Calu3 (cell line): ENCODE measurements at places on chromosomes 1 and 21. TPM values are rescaled to one million over a fixed set of nuclear protein-coding genes. Genes with fewer than 3 reads are reported as not detected.

- peaks cover 65% of the 10 kb centered on the region for H3K27me3 ChIP-seq
- H3K36me3 ChIP-seq: no peaks in the 10 kb centered on the region
- DNase-seq: peak; percentile 44
- H3K27ac ChIP-seq: peak overlapping the region; percentile 46
- peak overlapping the region; percentile 36 for H3K4me3 ChIP-seq
- H3K4me1 ChIP-seq: peaks cover 17% of the 10 kb centered on the region
Measured at GRCh38 chr1:160911441-160911840, 26.5 kb upstream of the ITLN1 start.

DNA sequence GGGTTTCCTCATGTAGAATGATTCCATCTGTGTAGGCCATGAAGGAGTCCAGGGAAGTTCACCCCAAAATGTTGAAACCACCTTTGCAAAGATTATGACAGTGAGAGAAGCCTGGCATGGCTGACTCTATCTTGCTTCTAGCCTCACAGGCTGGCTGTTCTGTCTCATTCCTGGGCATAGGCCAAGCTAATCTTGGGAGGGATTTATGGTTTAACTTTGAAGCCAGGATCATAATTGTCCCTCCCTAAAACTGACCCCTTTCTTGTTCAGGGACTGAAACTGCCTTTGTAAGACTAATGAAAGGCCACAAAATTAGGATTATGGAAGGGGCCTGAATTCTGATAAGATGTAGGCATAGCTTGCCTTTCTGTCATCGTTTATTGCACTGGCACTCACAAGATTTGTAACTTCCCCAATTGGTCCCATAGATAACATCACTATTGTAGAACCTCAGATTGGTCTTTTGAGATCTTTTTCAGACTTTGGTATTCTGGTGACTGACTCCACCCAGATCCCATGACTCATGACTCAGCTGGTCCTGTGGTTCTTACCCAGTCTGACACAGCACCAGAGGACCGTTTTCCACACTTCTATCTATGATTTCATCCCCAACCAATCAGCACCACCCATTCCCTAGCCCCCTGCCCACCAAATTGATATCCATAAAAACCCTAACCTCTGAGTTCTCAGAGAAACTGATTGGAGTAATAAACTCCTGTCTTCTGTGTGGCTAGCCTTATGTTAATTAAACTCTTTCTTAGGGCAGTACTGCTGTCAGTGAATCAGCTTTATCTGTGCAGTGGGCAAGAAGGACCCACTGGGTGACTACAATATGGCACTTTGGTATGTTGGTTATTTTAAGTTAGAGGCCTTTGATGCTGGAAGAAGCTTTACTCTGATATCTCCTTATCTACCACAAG lies 13.6 kb upstream of the LAMTOR5 start:
- H3K4me3 ChIP-seq: no peak overlapping the region
- peaks cover 24% of the 10 kb centered on the region for H3K27me3 ChIP-seq
- no peaks in the 10 kb centered on the region for H3K36me3 ChIP-seq
- no peak for DNase-seq
- no peak overlapping the region for H3K27ac ChIP-seq
- no peaks in the 10 kb centered on the region for H3K4me1 ChIP-seq

- no peak overlapping the region for H3K4me3 ChIP-seq
- H3K4me1 ChIP-seq: peaks cover 29% of the 10 kb centered on the region
- H3K36me3 ChIP-seq: no peaks in the 10 kb centered on the region
- no peak for DNase-seq
- no peaks in the 10 kb centered on the region for H3K27me3 ChIP-seq
Measured at GRCh38 chr1:208237241-208237640, 6.9 kb downstream of the PLXNA2 start.

DNA sequence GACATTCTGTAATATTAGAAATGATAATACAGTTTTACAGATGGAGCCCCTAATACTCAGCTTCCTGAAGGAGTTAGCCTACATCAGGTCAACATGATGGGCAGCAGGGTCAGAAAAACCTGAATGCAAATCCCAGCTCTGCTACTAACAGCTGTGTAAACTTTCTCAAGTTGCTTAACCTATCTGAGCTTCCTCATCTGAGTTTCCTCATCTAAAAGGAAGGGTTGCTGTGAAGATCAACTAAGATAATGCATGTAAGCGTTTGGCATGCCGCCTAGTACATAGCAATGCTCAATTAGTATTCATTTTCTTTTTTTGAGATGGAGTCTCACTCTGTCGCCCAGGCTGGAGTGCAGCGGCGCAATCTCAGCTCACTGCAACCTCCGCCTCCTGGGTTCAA lies 18.4 kb upstream of the DESI2 start:
- H3K27ac ChIP-seq: no peak overlapping the region
- no peak for DNase-seq
- no peaks in the 10 kb centered on the region for H3K27me3 ChIP-seq
- no peaks in the 10 kb centered on the region for H3K4me1 ChIP-seq

DNA sequence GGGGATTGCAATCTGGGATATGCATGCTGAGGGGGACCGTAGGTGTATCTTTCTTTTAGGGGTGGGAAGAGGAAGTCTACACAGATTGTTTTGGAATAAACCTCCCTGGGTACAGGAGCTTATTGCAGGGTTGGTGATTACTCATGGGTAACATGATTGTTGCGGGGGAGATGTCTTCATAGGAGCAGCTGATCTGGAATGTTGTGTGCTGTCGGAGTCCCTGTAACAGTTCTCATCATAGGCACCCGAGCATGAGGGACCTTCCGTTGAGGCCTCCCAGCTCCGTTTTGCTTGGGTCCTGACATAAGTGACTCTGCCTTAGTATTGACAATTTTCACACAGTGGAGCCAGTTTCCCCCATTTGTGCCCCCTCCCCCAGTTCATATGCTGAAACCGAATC lies 4.2 kb upstream of the PRXL2B start:
- H3K27me3 ChIP-seq: no peaks in the 10 kb centered on the region
- no peak overlapping the region for H3K27ac ChIP-seq
- H3K4me3 ChIP-seq: no peak overlapping the region
- no peak for DNase-seq
- peaks cover 48% of the 10 kb centered on the region for H3K36me3 ChIP-seq

- H3K36me3 ChIP-seq: no peaks in the 10 kb centered on the region
- H3K4me1 ChIP-seq: no peaks in the 10 kb centered on the region
- no peak overlapping the region for H3K4me3 ChIP-seq
- no peaks in the 10 kb centered on the region for H3K27me3 ChIP-seq
- H3K27ac ChIP-seq: no peak overlapping the region
- no peak for DNase-seq
Measured at GRCh38 chr1:80892539-80892938, 908.2 kb upstream of the ADGRL2 start.

GRCh38 chr1:162570718-162571117 lies 9.2 kb downstream of the UAP1 start:
- no peak for DNase-seq
- H3K27me3 ChIP-seq: no peaks in the 10 kb centered on the region
- H3K36me3 ChIP-seq: peaks cover 30% of the 10 kb centered on the region
- no peak overlapping the region for H3K27ac ChIP-seq

GRCh38 chr1:176994931-176995596 lies 169.4 kb downstream of the ASTN1 start:
- DNase-seq: no peak
- H3K4me1 ChIP-seq: no peaks in the 10 kb centered on the region
- H3K4me3 ChIP-seq: no peak overlapping the region
- H3K27ac ChIP-seq: no peak overlapping the region
- no peaks in the 10 kb centered on the region for H3K36me3 ChIP-seq

- peaks cover 17% of the 10 kb centered on the region for H3K4me1 ChIP-seq
- no peaks in the 10 kb centered on the region for H3K36me3 ChIP-seq
- H3K27me3 ChIP-seq: no peaks in the 10 kb centered on the region
- no peak for DNase-seq
- H3K27ac ChIP-seq: no peak overlapping the region
- H3K4me3 ChIP-seq: no peak overlapping the region
Measured at GRCh38 chr1:199720496-199720895, 307.0 kb upstream of the NR5A2 start.

- no peak overlapping the region for H3K27ac ChIP-seq
- peaks cover 26% of the 10 kb centered on the region for H3K27me3 ChIP-seq
- peaks cover 8% of the 10 kb centered on the region for H3K36me3 ChIP-seq
- DNase-seq: peak; percentile 88
- no peaks in the 10 kb centered on the region for H3K4me1 ChIP-seq
Measured at GRCh38 chr1:153796786-153797659, 21.8 kb downstream of the SLC27A3 start.

- no peak overlapping the region for H3K27ac ChIP-seq
- no peak overlapping the region for H3K4me3 ChIP-seq
- H3K36me3 ChIP-seq: no peaks in the 10 kb centered on the region
- H3K27me3 ChIP-seq: no peaks in the 10 kb centered on the region
Measured at GRCh38 chr1:174785510-174785909, 214.2 kb upstream of the CACYBP start.

DNA sequence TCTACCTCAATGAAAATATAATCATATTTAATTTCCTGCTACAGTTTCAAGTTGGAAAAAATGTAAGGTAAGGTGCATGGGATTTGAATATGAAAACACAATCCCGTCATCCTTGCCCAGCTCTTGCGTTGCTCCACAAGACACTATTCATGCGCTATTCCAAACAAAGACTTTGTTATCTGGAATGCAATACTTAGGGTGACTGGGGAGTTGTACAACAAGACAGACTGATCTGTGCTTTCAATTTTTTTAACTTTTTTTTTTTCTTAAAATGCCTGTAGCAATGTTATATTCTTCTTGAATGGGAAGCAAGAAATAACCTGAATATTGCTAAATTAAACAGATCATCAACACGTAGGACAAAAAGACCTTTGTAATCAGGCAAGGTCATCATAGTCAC lies 1077.2 kb downstream of the TTLL7 start:
- no peak overlapping the region for H3K27ac ChIP-seq
- H3K4me3 ChIP-seq: no peak overlapping the region
- peaks cover 15% of the 10 kb centered on the region for H3K4me1 ChIP-seq
- DNase-seq: no peak
- H3K27me3 ChIP-seq: no peaks in the 10 kb centered on the region
- no peaks in the 10 kb centered on the region for H3K36me3 ChIP-seq

- H3K27me3 ChIP-seq: no peaks in the 10 kb centered on the region
- peaks cover 5% of the 10 kb centered on the region for H3K36me3 ChIP-seq
- peaks cover 16% of the 10 kb centered on the region for H3K4me1 ChIP-seq
- DNase-seq: peak; percentile 42
- no peak overlapping the region for H3K4me3 ChIP-seq
- H3K27ac ChIP-seq: no peak overlapping the region
Measured at GRCh38 chr1:96236156-96236739, 485.3 kb upstream of the PTBP2 start.

- DNase-seq: peak; percentile 5
- H3K4me3 ChIP-seq: no peak overlapping the region
- H3K36me3 ChIP-seq: peaks cover 13% of the 10 kb centered on the region
- H3K27me3 ChIP-seq: no peaks in the 10 kb centered on the region
- H3K4me1 ChIP-seq: no peaks in the 10 kb centered on the region
Measured at GRCh38 chr21:42574234-42575027, 60.8 kb downstream of the SLC37A1 start.

DNA sequence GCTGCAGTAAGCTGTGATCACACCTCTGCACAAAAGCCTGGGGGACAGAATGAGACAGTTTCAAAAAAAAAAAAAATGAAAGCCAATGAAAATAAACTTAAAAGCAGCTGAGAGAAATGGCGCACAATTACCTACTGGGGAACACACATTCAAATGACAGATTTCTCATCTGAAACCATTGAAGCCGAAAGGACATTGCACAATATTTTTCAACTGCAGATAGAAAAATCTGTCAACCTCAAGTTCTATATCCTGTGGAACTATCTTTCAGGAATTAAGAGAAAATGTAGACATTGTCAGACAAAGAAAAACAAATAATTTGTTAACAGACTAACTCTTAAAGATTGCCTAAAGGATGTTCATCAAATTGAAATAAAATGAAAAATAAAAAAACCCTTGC lies 442.8 kb downstream of the MATN1 start:
- no peak overlapping the region for H3K4me3 ChIP-seq
- no peak overlapping the region for H3K27ac ChIP-seq
- DNase-seq: no peak
- no peaks in the 10 kb centered on the region for H3K4me1 ChIP-seq
- H3K27me3 ChIP-seq: peaks cover 90% of the 10 kb centered on the region

DNA sequence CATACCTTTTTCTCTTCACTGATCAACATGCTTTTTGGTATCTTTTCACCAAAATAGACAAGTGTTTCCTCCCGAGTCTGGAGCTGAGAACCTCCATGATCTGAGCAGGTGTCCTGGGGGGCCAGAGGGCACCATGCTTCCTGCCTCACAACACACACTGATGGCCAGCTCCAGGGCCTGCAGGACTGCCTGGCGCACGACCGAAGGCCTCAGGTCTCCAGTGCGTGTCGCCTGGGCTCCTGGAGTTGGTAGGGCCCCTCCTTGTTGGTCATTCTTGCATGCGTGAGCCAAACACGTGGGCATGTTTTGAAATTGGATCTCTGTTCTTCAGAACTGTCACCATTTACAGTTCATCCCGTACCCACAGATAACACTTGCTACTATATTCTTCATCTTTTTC lies 64.4 kb downstream of the SLC37A1 start:
- no peaks in the 10 kb centered on the region for H3K4me1 ChIP-seq
- no peak for DNase-seq
- no peak overlapping the region for H3K27ac ChIP-seq
- H3K27me3 ChIP-seq: no peaks in the 10 kb centered on the region
- H3K36me3 ChIP-seq: no peaks in the 10 kb centered on the region
- H3K4me3 ChIP-seq: no peak overlapping the region

GRCh38 chr1:69567652-69568420 lies at the start of gene LRRC7:
Gene LRRC7, plus strand, starts transcription at chr1:69567922. Its CDS starts 718 bp downstream, at chr1:69568640.
- H3K27me3 ChIP-seq: peaks cover 20% of the 10 kb centered on the region
- H3K4me1 ChIP-seq: peaks cover 11% of the 10 kb centered on the region
- no peak within 1 kb of the TSS for H3K27ac ChIP-seq
- H3K4me3 ChIP-seq: peak within 1 kb of the TSS; percentile 71
- peaks cover 30% of the 10 kb centered on the region for H3K36me3 ChIP-seq

DNA sequence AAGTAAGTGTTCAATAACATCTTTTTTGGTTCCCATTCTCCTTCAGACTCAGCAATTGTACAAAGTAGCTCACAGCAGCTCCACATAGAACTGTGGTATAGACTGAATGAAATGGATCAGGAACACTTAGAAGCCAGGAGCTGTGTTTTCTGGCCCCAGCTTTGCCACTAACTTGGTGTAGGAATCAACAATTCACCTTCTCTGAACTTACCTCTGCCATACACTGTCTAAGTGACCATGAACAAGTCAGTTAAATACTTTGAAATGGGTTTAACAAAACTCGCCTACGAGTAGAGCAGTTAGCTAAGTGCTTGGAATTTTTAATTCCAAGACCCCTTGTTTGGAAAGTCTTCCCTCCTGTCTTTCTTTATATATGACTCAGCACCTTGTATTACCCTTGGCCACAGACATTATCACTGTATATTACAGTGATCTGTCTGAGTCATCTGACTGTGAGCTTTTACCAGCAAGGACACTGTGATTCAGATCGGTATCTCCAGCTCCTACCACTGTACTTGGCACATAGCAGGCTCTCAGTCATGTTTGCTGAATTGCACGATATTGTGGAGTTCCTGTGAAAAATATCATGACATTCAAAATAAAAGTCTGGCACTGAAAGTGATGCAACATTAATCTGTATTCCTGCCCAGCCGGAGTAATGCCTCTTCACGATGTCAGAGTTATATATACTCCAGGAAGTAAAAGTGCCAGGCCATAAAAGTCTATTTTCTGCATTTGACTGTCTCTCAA lies 101.7 kb upstream of the BEND5 start:
- no peaks in the 10 kb centered on the region for H3K27me3 ChIP-seq
- peak overlapping the region; percentile 82 for H3K27ac ChIP-seq
- peak; percentile 4 for DNase-seq
- H3K4me1 ChIP-seq: peaks cover 11% of the 10 kb centered on the region
- H3K4me3 ChIP-seq: no peak overlapping the region

Gene GREM2
- total RNA-seq: not detected in 2 replicates

Gene TNFRSF4
- total RNA-seq: not detected in 2 replicates

Gene AGMAT
- 2.5 and 5.2 TPM in 2 replicates for total RNA-seq

Gene PTBP2
- total RNA-seq: 20.7 and 31.0 TPM in 2 replicates

Gene NTNG1
- 1.5 and 2.6 TPM in 2 replicates for total RNA-seq

Gene NMNAT2
- 0.26 and 0.78 TPM in 2 replicates for total RNA-seq
